ENCODE measurements at places on chromosomes 12 and 14.

DNA sequence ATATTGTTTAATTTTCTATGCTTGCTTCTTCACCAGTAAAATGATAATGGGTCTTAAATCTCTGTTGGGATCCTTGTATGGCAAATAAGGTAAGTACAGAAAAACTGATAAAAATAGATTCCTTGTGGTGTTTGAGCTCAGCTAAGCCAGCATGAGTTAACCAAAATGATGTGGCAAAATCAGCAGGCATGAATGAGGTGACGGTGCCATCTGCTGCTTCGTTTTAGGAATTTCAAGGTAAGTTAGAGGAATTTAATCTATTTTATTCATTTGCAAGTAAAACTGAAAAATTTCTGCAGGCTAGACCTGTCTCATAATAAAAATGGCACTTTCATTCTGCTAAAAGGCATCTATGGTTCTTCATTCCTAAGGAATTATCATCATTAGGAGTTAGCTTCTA is 10.0 kb upstream of the CLEC7A start:
- no peak for DNase-seq

DNA sequence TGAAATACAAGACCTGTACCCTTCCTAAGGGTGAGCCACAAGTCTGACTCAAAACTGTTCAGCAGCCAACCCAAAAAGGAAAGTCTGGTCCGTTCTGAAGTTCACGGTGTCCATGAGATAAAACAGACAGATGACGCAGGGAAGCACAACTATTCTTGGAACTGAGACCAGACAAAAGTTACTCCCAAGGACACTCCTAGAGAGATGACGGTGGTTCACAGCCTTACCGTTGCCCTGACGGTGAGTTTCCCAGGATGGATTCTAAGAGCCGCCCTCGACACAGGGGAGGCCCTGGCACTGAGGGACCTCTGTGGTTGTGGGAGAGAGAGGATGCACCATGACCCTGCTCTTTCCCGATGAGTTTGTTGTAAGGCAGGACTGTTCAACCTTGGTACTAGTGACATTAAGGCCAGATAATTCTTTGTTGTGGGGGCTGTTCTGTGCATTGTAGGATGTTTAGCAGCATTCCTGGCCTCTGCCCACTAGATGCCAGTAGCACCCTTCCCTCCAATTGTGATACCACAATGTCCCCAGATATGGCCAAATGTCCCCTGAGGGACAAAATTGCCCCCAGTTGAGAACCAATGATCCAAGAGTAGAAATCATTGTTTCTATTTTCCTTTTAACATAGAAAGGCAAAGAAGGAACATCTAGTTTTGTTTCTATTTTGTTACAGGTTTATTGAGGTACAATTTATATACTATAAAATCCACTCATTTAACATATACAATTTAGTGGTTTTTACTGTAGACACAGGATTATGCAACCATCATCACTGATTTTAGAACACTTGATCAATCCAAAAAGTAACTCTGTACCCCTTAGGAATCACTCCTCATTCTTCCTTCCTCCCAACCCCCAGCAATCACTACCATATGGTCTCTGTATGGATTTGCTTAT is 23.0 kb downstream of the OR10P1 start:
- DNase-seq, result no peak

DNA sequence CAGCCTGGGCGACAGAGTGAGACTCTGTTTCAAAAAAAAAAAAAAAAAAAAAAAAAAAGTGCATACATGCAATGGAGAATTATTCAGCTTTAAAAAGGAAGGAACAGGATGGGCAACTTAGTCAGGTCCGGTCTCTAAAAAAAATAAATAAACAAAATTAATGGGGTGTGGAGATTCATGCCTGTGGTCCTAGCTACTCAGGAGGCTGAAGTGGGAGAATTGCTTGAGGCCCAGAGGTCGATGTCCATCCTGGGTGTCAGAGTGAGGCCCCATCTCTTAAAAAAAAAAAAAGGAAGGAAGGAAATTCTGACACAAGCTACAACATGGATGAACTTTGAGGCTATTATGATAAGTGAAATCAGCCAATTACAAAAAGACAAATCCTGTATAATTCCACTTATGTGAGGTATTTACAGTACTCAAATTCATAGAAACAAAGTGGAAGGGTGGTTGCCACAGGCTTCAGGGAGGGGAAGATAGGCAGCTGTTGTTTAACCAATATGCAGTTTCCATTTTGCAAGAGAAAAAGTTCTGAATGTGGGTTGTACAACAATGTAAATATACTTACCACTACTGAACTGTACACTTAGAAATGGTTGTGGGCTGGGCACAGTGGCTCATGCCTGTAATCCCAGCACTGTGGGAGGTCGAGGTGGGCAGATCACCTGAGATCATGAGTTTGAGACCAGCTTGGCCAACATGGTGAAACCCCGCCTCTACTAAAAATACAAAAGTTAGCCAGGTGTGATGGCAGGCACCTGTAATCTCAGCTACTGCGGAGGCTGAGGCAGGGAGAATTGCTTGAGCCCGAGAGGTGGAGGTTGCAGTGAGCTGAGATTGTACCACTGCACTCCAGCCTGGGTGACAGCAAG is 12.3 kb upstream of the APOF start:
- DNase-seq, result no peak

- DNase-seq, result no peak
Observed at GRCh38 chr12:11762723-11763326, 113.4 kb downstream of the ETV6 start.

GRCh38 chr12:88391556-88391955 is 188.7 kb downstream of the KITLG start:
- DNase-seq, result no peak
